ENCODE measurements at places on chromosomes 7 and 10.

DNA sequence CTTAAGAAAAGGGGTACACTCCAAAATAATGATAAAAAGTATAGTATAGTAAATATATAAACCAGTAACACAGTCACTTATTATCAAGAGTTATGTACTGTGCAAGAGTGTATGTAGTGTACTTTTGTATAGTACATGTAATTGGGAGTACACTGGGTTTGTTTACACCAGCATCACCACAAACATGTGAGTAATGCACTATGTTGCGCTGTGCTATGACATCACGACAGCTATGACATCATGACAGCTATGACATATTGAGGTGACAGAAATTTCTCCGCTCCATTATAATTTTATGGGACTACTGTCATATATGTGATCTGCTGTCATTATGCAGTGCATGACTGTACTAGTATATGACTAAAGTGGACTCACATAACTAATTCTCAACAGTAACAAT is 84.6 kb downstream of the KMT2C start:
- no peak for DNase-seq

- no peak for DNase-seq
Observed at GRCh38 chr7:264541-265191, 25.3 kb upstream of the FOXL3 start.

DNA sequence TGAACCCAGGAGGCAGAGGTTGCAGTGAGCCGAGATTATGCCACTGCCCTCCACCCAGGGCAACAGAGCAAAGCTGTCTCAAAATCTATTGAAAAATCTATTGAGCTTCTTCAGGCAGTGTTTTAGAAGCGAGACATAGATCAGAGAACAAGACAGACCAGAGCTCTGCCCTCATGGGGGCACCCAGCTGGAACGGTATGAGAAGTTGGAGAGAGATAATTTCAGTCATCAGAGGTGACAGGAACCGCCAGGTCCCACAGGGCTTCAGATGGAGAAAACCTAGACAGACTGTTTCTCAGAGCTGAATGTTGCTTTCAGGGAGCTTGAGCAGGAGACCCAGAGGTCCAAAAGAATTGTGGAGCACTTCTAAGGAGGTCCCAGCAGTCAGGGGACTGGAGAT is 14.2 kb upstream of the GTF2IRD1 start:
- no peak for DNase-seq

- DNase-seq = no peak
Observed at GRCh38 chr7:45624392-45624760, 50.2 kb downstream of the ADCY1 start.

- no peak for DNase-seq
Observed at GRCh38 chr10:60099998-60100747, 193.8 kb upstream of the CCDC6 start.

DNA sequence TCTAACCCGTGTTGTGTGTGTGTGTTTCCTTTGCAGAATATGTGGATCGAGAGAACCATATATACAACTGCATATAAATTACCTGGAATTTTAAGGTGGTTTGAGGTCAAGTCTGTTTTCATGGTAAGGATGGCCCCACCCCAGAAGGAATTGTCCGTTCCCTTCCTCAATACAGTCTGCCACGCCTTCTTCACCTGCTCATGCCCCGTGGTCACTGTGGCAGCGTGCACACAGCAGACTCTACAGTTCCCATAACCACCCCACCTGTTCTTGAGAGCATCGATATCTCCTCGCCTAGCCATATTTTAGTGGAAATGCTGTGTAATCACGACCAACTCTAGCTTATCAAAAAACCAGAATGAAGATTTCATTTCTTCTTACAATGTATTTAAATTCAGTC is 134.0 kb upstream of the NPS start:
- DNase-seq = no peak

DNA sequence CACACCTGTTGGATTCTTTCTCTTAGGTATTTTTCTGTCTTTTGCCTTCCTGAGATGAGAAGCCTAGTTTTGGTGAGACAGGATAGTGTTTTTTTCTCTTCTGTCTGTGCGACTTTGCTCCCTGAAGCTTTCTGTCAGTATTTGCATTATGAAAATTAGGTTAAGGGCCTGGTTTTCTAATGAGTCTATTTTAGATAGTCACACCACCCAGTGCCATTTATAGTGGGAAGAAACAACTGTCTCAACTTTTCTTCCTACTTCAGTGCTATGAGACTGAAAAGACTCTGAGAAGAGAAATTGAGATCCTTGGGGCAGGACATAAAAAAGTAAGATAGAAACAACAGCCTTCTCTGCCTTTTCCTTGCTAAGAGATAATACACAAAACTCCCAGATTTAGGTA is 53.6 kb downstream of the MINPP1 start:
- DNase-seq = no peak

DNA sequence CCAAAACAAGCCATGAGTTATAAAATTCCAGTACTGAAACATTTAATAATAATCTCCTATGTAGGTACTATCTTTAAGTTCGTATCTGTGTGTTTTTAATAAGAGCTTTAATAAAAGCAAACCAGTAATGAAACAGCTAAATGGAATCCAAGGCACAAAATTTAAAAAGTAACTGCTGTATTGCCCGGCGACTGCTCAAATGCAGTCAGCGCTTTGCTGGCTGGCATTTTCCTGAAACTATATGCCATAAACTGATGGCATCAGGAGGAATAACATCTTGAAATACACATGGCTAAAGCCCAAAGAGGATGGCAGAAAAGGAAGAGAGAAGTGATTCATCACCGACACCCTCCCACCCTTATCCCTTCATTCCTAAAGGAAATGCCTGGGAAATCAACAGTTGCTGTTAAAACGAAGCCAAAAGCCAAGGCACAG is 133.1 kb downstream of the CUBN start:
- no peak for DNase-seq

DNA sequence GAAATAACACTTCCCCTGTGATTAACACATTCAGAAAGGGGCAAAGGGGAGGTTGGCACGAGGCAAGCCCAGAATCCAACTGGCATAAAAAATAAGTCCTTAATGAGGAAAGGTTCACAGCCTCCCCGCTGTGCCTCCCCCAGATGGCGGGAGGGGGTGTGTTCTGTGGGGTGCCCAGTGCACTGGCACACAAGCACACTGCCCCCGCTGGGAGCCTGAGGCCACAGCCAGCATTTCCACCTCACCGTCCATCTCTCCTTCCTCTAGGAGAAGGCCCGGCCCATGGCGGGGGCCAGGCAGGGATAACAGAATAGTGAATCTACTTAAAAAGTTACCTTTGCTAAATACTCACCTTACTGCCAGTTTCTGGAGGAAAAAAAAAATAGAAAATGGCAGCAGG is 43.2 kb downstream of the PRKAG2 start:
- DNase-seq = no peak

DNA sequence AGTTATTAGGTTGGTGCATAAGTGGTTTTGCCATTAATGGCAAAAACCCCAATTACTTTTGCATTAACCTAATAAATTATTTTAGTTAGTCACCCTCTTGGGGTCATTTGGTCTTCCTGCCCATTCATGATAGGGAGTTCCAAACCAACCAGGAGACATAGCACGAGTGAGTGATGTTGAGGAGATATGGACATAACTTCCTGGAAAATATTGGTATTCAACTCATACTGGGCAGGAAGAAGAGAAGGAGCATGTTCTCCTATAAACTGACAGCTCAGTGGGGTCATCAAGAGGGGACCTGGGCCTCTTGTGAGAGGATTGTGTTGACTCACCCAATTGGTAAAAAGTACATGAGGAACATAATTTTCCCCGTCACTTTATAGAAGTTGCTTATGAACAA is 23.7 kb downstream of the SPAG6 start:
- no peak for DNase-seq

GRCh38 chr7:151923097-151923876 is 33.0 kb upstream of the GALNTL5 start:
- DNase-seq = no peak

DNA sequence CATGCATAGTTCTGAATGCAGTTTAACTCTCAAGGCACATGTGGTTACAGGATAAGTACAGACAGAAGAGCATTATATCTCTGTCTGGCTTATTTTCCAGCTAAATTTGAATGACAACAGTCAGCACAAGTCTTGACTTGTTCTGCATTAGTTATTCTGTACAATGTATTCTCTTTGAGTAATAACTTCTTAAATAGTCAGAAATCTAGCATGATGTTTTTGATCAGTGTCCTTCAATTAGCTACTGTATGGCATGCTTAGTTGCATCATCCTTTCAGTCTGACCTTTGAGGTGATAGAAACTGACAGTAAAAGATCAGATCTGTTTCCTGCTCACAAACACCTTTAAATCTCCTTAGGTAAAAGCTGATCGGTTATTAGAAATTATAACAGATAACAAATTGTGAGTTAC is 118.1 kb downstream of the ARL4A start:
- no peak for DNase-seq

DNA sequence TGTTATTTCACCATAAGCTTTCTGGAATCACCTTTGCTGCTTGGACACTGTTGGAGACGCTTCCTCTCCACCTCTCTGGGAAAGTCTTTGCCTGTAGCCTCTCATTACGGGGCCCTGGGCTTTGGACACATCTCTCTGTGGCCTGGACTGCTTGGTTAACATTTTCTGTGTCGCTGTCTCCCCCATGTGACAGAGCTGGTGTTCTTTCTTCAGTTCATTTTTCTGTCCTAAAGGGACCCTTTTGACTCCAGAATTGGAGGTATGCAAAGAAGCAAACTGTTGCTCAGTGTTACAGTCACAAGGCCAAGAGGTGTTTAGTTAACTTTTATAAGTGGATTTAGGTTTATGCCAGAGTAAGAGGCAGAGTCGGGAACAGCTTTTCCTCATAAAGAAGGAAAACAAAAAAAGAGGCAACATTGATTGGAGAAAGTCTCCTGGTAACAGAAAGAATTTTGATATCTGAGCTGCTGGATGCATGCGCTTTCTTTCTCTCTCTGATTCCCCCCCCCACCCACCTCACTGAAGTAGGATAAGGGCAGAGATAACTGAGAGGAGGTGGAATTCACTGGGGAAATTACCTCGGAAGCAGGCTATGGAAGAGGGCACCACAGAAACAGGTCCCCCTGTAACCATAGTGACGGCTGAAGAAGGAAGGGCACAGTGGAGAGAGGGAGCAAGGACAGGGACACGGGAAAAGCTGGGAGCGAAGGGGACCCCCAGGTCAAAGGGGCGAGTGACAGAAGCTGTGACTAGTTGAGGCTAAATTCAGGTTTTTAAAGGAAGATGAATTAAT is 57.8 kb downstream of the LGI1 start:
- DNase-seq = no peak

GRCh38 chr10:94108200-94108599 is 114.5 kb downstream of the PLCE1 start:
- no peak for DNase-seq

DNA sequence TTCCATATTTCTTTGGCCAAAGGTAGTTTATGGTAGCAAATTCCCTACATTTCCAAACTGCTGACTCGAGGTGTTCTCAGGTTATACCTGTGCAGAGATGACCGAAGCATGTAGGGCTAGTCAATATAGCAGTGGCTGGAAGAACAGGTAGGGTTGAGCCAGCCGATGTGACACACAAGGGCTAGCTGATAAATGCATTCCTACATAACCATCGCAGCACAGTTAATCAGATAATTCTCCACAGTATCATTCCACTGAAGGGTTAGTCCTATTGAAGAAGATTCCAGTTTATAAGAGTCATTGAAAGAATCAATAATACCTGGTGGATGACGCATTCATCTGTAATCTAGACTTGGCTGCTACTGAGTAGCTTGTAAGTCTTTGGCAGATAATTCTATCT is 220.0 kb downstream of the KIF20B start:
- DNase-seq = no peak

All from ovary (tissue), 10 donors.